Right renal cortex interstitium (tissue), 3 donors: ENCODE measurements at places on chromosomes 13 and 19. TPM values are rescaled to one million over a fixed set of nuclear protein-coding genes. Genes with fewer than 3 reads are reported as not detected.

TNNT1 gene
- polyA plus RNA-seq: 2.1 TPM

B3GNT3 gene
- 5.3 TPM for polyA plus RNA-seq

GRCh38 chr19:53980539-53981375 lies 10.7 kb upstream of the CACNG6 start:
- no peak for DNase-seq

AMER2 gene
- polyA plus RNA-seq: 0.33 TPM

GRCh38 chr19:10334588-10335351 lies 1.4 kb upstream of the RAVER1 start:
- peak; percentile 82 for DNase-seq

DNA sequence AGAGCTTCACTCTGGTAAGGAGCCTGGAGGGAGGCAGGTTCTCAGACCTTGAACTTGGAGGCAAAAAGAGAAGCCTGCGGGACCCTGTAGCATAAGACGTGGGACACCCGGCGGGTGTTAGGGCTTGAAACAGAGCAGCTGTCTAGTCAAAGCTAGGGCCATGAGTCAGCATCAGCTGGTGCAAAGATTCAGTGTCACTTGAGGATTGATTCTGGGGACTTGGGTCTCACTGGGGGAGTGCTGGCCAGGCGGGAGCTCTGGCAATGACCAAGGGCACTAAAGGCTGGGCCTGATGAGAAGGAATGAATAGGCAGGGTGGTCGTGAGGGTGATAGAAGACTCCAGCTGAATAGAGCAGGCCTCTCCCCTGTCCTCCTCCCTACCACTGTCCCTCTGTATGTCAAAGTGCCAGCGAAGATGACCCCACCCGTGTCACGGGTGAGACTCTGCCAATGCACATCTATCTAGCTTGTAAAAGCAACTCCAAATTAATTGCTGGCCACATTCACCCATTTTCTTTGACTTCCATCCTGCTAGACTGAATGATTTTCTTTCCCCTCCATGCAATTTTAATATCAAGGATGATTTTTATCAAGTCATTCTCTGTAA lies 97.1 kb downstream of the MBNL2 start:
- DNase-seq: no peak

EXOC3L2 gene
- 7.0 TPM for polyA plus RNA-seq

GRCh38 chr13:60395971-60396782 lies 843 bp upstream of the TDRD3 start:
- peak; percentile 81 for DNase-seq

PROZ gene
- polyA plus RNA-seq: 0.75 TPM

DNA sequence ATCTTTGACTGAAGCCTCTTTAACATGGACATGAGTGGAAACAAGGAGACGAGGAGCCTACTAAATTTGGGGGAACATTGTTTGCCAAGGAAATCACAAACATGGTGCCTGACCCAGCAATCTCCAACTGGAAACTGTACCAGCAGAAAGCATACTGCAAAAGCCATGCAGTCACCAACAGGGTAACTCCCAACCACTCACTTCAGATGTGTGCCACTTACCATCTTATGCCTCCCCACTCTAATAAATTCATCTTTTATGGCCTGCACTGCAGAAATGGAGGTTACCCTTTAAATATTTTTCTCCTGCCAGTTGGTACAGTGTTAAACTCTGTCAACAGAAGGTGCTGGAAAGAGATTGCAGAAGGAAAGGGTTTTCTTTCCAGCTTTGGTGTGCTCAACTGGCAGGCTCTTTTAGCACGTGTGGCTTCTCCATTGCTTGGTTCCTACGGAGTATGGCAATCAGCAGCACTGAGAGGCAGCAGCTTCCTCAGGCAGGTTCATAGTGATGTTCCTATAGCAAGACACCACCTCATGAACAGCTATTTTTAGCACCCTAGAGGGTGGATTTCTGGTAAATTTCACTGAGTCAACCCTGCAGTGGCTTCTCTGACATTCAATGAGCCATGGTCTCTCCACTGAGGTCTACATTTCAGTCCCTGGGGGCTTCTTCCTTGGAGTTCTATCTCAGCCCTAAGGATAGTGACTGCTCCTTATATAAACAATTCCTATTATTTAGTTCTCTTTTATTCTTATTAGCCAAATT lies 21.4 kb downstream of the MIR17HG start:
- no peak for DNase-seq

- no peak for DNase-seq
These were observed 1.9 kb downstream of the GALP start for GRCh38 chr19:56177564-56178243.

ZNF100 gene
- polyA plus RNA-seq: 21.3 TPM

- DNase-seq: no peak
These were observed 187.3 kb downstream of the NUFIP1 start for GRCh38 chr13:44801990-44802389.

DNA sequence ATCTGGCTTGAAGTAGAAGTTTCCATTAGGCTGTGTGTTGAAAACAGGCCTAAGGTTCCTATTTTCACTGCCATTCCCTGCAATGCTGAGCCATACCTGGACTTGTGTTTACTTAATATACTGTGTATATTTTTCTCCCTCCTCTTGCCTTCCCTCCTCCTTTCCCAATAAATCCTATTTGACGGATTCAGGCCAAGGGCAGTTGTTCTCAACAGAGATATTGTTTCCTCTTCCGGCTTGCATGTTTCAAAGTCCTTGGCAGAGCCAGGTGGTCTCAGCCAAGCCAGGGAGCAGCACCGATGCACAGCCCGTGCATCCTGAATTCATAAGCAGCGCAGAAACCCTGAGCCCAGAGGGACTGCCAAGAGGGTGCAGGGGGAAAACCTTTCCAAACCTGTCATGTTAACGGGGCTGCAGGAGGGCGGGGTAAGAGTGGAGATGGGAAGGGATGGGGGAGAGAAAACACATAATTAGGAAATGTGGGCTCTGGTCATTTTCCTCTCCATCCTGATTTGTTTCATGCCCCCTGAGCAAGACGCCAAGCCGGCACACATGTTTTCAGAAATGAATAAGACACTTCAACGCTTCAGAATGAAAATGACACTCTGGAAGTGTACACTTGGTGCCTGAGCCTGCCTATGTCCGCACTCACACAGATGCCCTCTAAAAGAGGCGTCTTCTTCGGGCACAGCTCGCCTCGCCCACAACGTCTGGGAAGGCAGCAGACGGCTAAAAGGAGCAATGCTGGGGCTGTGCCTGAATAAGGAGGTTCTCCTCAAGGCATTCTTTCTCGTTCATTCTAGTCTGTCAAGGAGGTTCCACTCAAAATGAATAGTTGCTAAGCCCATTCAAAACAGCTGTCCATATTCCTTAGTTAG lies 149.3 kb upstream of the UBL3 start:
- DNase-seq: no peak

ACER1 gene
- polyA plus RNA-seq: 0.08 TPM

PGLYRP1 gene
- 0.29 TPM for polyA plus RNA-seq

SPACA4 gene
- polyA plus RNA-seq: not detected

DNA sequence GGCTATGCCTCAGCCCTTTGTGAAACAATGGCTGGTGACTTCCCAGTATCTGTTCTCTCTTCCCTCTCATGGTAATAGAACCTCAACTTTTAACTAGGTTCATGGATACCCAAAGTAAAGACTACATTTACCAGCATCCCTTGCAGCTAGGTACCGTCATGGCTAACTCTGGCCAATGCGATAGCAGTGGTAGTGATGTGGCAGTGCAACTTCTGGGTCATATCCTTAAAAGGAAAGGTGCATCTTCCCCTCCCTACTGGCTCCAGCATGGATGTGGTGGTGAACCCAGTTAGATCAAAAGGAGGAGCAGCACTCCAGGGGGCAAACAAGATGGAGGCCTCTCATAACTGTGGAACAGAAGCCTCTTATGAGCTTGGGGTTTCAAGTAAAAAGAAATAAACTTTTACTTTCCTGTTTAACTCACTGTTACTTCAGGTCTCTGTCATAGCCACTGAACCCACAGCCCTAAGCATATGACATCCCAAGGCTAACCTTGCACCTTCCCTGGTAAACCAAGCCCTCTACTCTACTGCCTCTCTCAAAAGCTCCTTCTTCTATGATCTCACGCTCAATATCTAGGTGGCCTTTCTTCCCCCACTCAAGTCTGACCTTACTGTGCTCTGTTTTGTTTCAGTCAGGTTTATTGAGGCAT lies 104.4 kb downstream of the DOCK9 start:
- DNase-seq: no peak

DNA sequence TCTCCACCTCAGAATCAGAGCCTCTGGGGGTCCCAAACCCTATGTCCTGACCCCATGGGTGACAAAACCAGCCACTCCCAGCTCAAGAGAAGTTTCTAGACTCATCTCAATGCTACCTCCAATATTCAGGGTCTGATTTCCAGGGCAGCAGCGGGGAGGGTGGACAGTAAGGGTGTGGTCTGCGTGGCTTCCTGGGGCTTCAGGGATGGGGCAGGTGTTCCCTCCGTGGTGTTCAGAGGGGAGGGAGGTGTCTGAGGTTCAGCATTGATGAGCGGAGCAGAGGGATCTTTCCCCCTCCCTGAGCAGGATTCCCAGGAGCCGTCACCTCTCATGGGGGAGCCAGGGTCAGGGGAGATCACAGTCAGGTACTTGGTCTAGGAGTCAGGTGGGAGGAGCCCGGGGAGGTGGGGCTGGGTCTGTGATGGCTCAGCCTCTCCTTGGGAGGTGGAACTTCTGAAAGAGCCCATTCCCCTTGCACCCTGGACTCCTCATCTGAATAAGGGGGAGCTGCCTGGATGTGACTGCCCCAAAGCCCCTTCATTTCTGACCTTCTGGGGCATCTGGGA lies 2.9 kb downstream of the LILRA2 start:
- no peak for DNase-seq

RFPL4AL1 gene
- polyA plus RNA-seq: not detected

ZIC5 gene
- 0.06 TPM for polyA plus RNA-seq

GRCh38 chr19:20479483-20479882 lies 86.1 kb downstream of the ZNF737 start:
- DNase-seq: no peak

GRCh38 chr13:101424381-101425155 lies 8.3 kb upstream of the NALCN start:
- no peak for DNase-seq

GRCh38 chr13:59623206-59623915 lies 540.4 kb downstream of the DIAPH3 start:
- no peak for DNase-seq

KIR2DL4 gene
- not detected for polyA plus RNA-seq

GRCh38 chr13:101942535-101943157 lies 459.2 kb downstream of the FGF14 start:
- DNase-seq: no peak

GRCh38 chr13:37187105-37187504 lies 81.6 kb upstream of the CSNK1A1L start:
- DNase-seq: no peak

- DNase-seq: no peak
These were observed 52.3 kb downstream of the TMEM255B start for GRCh38 chr13:113811081-113811928.

JSRP1 gene
- 0.47 TPM for polyA plus RNA-seq

GRCh38 chr13:108315991-108316390 lies 46.5 kb downstream of the TNFSF13B start:
- DNase-seq: no peak

DNA sequence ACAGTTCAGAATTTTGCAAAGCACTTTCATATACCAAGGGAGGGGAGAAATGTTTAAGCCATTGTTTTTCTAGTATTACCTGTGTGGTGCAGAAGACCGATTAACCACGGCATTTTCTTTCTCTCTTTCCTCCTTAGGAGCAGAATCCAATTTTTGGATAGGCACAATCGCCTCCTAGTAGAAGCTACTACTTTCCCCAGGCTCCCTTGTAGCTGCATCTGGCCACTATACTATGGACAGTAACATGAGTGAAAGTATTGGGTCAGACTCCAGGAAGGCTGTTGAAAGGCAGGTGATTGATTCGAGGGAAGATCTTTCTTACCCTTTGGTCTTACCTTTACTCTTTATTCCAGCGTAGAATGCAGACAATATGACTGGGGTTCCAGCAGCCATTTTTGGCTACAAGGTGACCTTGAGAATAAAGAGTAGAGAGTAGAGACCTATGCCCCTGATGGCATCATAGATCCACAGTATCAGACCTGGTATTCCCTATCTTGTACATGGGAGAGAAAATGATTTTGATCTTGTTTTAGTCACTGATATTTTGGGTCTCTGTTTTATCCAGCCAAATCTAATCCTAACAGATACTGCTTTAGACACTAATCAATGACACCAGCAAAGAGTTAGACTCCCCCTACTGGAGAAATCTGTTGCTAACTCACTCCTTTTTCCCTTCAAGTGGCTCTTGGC lies 77.0 kb downstream of the LRRC63 start:
- DNase-seq: no peak

GJB2 gene
- 4.7 TPM for polyA plus RNA-seq

- DNase-seq: no peak
These were observed 175.7 kb downstream of the FGF9 start for GRCh38 chr13:21846605-21847004.

ZNF724 gene
- 5.4 TPM for polyA plus RNA-seq

DNA sequence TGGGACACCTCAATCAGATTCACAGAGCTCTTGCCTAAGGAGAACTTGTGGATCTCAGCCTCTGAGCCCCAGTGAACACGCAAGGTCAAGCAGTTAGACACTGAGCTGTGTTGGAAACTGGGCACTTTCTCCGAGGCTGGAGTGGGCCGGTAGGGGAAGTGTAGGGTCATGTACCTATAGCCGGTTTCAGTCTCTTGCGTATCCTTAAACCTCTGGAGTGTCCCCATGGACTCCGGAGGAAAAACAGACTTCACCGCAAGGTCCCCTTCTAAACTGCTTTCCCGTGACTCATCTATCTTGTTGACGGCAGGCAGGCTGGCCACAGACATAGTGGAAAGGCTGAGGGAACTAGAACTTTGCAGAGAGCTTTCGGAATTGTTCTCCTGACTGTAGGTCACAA lies 11.3 kb downstream of the IQCN start:
- no peak for DNase-seq

TMEM255B gene
- 4.8 TPM for polyA plus RNA-seq

DNA sequence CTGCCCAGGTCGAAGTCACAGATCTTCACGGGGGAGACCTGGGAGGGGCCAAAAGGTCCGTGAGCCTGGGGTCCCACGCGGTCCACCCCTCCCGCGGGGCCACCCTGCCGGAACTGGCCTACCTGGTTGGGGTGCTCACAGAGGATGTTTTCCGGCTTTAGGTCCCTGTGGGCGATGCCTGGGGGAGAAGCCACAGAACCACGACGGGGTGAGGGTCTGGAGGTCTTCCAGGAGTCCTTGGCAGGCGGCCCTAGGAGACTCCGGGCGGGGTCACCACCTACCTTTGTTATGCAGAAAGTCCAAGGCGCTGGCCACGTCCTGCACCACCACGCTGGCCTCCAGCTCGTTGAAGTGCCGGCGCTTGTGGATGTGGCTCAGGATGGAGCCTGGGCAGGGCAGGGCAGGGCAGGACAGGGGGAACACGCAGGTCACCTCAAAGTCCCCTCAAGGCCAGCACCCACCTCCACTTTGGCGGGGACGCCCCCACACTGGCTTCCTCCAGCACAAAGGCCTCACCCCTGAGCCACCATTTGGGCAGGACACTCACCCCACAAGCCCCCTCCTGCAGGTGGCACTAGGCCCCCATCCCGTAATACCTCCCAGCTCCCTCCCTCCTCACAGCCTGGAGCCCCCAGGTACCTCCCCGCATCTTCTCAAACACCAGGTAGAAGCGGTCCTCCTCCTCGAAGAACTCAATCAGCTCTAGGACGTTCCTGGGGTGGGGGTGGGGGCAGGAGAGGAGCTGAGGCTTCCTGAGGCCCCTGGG lies 8.4 kb downstream of the MKNK2 start:
- no peak for DNase-seq
